ENCODE measurements at places on chromosomes 4 and X.

DNA sequence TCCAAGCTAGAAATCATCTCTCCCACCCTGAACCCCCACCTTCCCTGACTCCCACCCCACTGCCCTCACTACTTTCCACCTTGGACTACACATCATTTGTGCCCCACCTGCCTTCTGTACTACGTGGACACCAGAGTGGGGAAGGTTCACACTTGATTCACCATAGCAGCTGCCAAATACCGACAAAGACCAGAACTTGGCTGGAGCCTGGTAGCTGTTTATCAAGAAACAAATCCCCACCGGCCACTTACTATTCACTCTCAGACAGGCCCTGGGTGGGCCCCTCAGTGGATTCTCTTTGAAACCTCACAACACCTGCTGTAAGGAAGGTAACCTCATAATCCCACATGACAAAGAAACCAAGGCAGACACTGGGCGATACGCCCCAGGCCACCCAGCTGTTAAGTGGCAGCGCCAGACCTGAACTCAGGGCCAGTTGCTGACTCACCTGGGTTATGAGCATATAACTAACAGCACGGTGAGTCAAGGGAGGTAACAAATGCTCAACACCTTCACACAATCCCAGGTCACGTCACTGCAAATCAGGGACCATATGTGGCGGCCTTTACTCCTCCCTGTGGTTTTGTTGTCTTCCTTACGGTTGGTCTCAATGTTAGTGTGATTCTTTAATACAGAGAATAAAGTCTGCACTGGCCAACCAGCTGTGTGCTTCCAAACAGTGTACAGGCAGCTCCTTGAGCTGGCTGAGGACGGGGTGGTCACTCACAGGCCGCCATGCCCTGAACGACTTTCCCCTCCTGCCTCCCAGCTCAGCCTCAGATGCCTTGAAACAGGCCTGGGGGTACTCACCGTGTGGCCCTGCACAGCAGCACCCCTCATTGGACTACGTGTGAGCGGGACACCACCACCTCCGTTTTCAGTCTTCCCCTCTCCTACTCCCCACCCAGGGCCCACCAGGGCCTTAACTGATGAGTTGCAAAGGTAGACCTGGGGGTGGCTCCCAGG, 7.5 kb downstream of the WDR1 start:
- no peak for DNase-seq

DNA sequence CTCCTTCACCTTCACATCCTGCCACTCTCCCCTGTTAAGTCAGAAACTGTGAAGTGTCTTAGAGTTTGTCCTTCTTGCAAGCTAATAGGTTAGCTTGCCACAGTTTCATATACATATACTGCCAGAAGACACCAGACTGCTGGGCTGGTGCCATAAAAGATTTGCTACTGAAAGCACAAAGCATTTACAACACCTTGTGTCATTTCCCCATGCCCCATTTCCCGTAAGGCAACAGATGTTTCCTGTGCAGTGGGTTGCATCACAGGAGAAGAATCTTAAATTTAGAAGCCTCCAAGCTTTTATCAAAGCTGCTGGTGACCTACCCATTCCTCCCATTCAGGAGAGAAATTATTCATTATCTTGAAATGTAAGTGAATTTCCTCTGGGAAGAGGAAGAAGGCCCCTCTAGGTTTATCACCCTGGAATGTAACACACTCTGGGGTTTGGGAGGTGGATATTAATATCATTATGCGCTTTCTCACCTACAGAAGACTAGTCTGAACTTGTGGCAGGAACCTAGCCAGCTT, 34.5 kb upstream of the RAB33B start:
- DNase-seq: peak; percentile 45

DNA sequence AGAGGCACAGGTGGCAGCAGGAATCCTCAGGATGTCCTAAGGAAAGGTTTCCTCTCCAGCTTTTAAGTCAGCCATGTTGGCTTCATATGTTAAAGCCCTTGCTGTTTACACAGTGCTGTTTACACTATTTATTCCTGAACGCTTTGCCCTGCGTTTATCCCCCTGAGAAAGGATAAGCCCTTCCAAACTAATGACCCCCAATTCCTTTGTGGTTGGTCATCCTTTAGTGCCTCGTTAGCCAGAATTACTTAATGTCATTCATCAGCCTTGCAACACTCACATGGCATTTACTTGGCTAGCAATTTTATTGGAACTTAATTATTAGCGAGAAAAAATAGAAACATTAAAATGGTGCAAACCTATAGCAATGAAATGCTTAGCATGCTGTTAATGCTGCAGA, 23.8 kb downstream of the VCX2 start:
- peak; percentile 14 for DNase-seq

DNA sequence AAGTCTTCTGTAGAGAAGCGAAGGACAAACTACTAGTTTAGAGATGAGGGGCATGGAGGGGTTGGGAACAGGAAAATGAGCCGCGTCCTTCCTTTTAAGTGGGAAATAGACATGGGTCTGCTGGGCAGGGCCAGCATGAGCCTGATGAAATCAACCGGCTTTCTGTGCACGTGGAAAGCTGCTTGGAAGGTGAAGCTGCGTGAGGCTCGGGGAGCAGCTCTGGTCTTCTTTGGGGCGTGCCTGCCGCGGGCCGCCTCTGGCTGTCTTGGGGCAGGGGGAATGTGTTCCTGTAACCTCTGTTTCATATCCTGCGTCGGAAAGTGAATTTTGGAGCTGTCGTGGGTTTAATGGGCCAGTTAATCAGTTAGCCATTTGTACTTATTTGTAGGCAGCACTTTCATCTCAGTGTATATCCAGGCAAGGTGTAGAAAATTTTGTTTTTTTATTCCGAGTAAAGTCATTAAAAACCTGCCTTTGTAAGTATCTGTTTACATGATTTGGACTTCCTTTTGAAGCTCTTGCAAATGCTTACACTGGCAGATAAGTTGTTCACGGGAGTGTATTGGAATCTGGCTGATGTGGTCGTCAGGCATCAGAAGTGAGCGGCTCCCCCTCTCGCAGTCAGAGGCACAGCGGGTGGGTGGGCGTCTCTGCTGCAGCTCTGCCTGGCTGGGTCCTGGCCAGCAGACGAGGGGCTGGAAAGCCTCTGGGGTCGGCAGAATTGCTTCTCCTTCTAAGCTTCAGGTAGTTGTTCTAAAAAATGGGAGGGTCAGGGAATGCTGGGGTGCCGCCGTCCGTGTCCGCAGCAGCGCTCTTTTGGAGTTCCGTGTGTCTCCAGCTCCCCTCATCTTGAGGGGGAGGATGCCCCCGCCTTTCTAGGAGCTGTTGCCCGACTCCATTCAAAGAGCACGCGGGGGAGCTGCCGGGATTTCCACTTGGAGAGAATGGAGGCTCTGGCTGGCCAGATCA, 70.5 kb upstream of the HGFAC start:
- no peak for DNase-seq

DNA sequence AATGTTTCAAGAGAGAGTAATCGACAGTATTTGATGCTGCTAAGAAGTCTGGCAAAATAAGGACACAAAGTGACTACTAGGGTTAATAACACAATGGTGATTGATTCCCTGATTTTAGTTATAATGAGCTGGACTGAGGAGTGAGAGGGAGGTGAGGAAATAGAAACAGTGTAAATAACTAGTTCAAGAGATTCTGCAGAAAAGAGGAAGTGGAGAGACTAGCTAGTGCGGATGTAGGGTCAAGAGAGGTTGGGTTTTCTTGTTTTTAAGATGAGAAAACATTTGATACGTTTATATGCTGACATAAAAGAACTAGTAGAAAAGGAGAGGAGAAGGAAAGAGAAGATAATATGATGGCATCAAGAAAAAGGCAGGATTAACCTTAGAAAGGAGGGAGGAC, 12.2 kb upstream of the TRPC5 start:
- DNase-seq: no peak

DNA sequence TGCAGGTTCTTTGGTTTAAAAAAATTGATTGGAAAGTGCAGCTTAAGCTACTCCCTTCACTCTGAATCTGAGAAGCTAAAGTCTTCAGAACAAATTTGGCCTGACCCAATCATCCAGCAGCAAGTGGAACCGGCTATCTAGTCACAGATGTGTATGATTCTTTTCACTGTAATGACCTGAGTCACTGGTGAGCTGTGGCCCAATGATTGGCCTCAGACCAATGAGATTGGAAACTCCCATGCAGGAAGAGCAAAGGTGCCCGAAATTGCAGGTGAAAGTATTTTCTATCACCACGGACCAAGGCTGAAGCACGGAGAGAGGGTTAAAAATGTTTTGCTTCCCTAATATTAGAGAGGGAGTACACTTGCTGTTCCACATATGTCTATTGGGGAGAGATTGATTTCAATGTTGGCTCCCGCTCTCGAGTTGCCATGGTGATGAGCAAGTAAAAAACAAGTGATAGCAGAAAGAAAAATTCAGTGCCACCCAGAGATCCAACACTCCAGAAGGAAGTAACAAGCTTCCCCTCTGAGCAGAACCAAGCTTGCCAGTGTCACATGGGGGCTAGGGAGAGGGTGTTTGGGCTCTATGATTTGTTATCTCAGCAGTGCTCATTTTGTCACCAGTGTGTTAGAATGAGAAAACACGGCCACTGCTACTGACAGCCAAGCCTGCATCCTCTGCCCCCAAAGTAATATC, 11.2 kb downstream of the RIPPLY1 start:
- DNase-seq: no peak

- no peak for DNase-seq
Observed at GRCh38 chr4:182268966-182269365, 25.8 kb downstream of the TENM3 start.

DNA sequence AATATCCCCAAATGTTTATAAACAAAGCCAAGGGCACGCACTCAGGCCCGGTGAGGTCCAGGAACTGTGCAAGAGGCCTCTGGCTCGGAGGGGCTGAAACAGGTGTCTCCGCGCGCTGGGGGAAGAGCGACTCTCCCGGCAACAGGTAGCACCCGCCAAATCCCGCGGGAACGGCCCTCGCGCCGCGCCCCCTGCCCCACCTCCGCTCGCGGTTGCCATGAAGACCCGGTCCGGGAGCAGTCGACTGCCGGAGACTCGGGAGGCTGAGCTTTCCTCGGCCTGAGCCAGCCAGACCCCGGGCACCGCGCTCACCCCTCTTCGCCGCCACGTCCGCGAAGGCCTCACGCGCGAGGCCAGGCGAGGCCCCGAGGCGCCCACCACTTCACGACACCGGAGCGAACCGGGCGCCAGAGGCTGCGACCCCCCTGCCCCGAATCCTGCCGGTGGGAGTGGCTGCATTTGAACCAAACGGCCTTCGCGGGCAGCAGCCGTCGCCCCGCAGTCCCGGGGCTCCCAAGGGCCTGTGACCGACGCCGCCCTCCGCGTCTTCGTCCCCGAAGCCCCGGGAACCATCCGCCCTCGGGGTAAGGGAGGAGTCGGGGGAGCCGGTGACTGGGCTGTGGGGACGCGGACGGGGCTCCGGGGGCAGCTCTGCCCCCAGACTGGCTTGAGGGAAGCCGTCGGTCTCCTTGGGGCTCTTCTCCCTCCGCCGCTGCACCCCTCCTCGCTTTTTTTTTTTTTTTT, at the start of gene NSUN7:
Gene NSUN7, plus strand, starts transcription at position 239 of the 744 bp plus-strand sequence. CDS start 739 bp downstream, outside the sequence.
- DNase-seq: peak; percentile 73

DNA sequence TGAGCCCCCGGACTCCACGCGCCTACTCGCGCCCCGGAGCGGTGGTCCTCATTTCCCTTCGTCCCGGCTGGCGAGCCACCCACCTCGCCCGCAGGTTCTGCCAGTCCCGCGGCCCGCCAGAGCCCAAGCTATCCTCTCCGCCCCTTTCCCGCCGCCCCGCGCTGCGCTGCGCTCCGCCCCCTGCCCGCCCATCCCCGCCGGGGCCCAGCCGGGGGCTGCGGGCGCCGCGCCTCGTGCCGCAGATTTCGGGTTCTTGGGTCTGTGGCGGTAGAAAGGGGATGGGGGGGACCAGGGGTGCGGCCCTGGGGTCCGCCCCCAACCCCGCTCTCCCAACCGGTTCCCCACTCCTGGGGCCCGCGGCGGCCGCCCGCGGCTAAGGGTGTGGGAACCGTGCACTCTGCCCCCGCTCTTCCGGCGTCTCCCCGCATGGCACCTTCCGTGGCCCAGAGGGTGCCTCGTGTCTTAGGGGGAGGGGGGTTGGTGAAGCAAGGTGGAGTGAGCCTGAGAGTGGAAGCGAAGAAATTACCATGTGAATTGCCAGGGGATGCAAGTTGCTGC, 650.8 kb upstream of the DIPK2B start:
- no peak for DNase-seq

DNA sequence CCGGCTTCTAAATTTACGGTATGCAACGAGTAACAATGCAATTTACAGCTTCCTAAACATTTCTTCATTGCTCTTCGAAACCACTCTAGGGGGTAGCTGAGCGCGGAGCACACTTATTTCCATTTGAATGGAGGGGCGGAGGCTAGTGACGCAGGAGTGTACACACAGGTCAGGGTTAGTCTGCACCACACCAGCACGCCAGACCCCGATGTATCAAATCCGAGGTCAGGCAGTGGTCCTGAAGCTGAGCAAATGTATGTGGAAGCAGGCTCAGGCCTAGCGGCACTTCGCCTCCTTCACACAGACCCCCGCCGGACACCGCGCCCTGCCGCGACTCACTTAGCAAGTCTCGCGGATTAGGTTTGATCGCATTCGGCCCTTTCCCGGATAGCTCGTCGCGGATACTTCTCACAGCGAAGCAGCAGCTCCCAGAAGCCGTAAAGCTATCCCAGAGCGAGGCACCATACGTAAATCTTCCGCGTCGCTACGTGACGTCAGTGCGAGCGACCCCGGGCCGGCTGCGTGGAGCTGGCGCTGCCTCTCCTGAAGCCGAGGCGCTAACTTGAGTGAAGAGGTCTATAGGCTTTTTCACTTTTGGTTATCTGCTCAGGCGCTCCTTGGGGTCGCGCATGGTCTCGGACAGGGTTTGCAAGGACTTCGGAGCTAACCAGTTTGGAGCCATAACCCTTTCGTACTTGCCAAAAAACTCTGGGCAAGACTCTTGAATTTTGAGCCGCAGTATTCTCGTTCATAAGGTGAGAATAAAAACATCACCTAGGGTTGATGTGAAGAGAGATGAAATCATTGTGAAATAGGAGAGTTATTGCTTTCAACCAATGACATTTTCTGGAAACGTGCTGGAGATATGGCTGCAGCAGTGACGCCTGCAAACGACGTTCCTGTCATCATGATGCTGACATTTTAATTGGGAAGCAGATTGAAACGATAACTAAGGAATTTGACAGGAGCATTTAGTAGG, at the start of gene AASDH:
Gene AASDH, minus strand, starts transcription at position 469 of the 979 bp plus-strand sequence. CDS start 3,192 bp downstream, outside the sequence.
- peak; percentile 97 for DNase-seq

- DNase-seq: peak; percentile 28
Observed at GRCh38 chr4:151409470-151410313, 716 bp downstream of the FHIP1A start.

GRCh38 chr4:38322714-38323113, 341.3 kb upstream of the KLF3 start:
- no peak for DNase-seq

- DNase-seq: no peak
Observed at GRCh38 chr4:188300385-188300784, 161.1 kb downstream of the TRIML1 start.

- no peak for DNase-seq
Observed at GRCh38 chr4:79395841-79396240, 12.2 kb downstream of the GK2 start.

DNA sequence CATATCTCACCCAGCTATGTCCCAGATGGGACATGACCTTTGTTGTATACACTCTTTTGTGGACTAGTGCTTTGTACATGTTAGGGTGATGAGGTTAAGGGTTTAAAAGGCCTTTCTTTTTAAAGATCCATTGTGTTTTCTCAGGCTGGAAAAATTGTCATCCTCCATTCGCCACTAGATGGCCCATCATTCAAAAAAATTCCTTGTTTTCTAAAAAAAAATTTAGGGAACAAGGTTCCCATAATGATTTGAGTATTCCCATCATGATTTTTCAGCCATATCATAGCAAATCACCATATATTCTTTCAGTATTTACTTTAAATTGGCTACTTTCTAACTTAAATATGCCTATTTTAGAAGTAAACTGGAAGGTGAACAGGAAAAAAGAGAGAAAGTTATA, 91.9 kb upstream of the TMEM164 start:
- no peak for DNase-seq

- DNase-seq: no peak
Observed at GRCh38 chrX:3609810-3610209, 103.6 kb downstream of the PRKX start.
